ENCODE measurements at places on chromosomes 5 and 9. TPM values are rescaled to one million over a fixed set of nuclear protein-coding genes. Genes with fewer than 3 reads are reported as not detected.

The HTR1A gene
- polyA plus RNA-seq: not detected

The AJM1 gene
- 2.2 TPM for polyA plus RNA-seq

The PDE6A gene
- 0.04 TPM for polyA plus RNA-seq

The PAEP gene
- polyA plus RNA-seq: not detected

The NDFIP1 gene
- polyA plus RNA-seq: 69.9 TPM

The GLT6D1 gene
- not detected for polyA plus RNA-seq

The KLF9 gene
- 2.0 TPM for polyA plus RNA-seq

The IRX1 gene
- polyA plus RNA-seq: 0.24 TPM

The PAX5 gene
- 0.15 TPM for polyA plus RNA-seq

The DDX4 gene
- polyA plus RNA-seq: 0.36 TPM

The ZNF366 gene
- 3.3 TPM for polyA plus RNA-seq

The BTNL3 gene
- polyA plus RNA-seq: 7.2 TPM

The ADAMTS13 gene
- 4.2 TPM for polyA plus RNA-seq

Measured in muscle of arm (tissue), 14 donors.